ENCODE measurements at places on chromosomes 5 and 9.

GRCh38 chr5:178413988-178414387 lies 176.2 kb downstream of the COL23A1 start:
- DNase-seq, result no peak

GRCh38 chr5:160272889-160273288 lies 39.5 kb downstream of the CCNJL start:
- DNase-seq, result no peak

DNA sequence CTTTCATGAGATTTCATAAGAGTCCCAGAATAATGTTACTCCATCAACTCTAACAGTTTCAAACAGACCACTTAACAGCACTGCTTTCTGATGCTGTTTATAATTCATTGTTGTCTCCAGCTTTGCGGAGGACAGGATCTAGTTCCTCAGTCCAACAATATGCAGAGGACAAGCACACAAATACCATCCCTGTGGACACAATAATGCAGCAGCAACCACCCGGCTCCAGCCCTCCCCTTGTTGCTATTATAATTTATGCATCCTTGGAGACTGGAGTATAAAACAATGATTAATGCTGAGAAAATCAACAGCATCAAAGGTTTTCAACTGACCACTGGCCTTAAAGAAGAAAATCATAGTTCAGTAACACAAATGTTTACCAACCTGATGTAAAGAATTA lies 108.3 kb downstream of the DENND1A start:
- no peak for DNase-seq

GRCh38 chr5:167633114-167633513 lies 658.3 kb upstream of the WWC1 start:
- DNase-seq, result no peak

GRCh38 chr5:56102889-56103288 lies 108.1 kb upstream of the IL6ST start:
- DNase-seq, result no peak

DNA sequence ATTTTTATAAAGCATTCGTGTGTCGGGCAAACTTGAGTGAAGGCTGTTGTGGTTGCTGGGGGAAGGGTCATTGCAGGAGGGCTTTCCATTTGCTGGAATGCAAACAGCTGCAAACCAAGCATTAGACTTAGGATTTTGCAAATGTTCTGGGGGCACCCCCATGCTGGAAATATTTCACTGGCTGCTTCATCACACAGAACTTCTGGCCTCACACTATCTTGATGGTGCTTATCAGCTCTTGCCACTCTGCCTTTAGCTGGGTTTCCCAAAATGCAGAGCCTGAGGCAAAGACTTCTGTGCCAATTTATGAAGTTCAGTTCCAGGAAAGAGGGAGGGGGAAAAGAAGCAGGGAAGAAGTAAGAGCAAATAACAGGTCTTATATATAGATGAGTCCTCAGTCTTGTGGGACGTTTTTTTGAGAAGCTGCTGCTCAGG lies 8.6 kb upstream of the COL15A1 start:
- no peak for DNase-seq

DNA sequence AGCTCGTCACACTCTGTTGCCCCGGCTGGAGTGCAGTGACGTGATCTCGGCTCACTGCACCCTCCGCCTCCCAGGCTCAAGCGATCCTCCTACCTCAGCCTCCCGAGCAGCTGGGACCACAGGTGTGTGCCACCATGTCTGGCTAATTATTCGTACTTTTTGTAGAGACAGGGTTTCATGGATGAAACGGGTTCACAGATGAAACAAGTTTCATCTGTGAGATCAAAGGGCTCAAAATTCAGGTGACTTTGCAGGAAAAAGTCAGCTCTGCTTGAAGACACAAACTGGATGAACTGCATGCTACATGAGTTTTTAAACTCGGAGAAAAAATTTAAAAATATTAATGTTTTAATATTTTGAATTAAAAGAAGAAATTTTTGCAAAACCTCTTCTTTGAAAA lies 24.5 kb downstream of the ABHD17B start:
- no peak for DNase-seq

- no peak for DNase-seq
Measured at GRCh38 chr9:93699650-93700049, 123.3 kb downstream of the PHF2 start.

DNA sequence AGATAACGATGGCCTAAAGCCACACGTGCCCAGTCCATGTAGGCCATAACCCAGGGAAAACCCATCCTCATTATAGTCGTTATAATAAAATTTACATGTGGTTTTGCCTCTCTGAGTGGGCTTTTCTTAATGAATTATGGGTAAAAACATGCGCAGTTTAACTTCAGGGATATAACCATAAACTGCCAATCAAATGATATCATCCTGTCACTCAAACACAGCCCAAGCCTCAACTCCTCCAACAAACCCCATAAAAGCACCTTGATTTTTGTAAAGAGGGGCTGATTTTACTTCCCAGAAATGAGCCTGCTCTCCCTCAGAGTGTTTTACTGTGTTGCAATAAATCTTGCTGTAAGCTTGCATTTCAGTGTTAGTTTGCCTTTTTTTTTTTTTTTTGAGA lies 15.8 kb upstream of the SETX start:
- DNase-seq, result no peak

DNA sequence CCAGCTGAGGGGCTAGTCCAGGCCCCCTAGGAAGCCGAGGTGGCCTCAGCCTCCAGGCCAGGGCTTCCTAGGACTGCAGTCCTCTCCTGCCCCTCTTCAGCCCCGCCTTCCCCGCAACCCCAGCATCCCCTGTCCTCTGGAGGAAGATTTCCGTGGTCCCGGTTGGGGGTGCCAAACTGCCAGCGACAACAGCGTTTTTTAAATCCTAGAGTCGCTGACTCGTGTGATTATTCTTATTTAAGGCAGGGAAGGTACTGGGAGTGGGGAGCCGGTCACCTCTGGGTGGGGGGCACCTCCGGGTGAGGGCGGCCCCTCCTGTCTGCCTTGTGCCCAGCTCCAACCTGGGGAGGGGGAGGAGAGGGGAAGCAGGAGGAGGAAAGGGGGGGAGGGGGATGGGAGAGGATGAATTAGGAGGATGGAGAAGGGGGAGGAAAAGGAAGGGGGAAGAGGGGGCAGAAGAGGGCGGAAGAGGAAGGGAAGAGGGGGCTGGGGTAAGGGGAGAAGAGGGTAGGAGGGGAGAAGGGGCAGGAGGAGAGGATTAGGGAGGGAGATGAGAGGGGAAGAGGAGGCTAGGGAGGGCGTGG lies 173.1 kb upstream of the IER5L start:
- DNase-seq, result no peak

- no peak for DNase-seq
Measured at GRCh38 chr5:97172227-97172626, 10.8 kb downstream of the RIOK2 start.

DNA sequence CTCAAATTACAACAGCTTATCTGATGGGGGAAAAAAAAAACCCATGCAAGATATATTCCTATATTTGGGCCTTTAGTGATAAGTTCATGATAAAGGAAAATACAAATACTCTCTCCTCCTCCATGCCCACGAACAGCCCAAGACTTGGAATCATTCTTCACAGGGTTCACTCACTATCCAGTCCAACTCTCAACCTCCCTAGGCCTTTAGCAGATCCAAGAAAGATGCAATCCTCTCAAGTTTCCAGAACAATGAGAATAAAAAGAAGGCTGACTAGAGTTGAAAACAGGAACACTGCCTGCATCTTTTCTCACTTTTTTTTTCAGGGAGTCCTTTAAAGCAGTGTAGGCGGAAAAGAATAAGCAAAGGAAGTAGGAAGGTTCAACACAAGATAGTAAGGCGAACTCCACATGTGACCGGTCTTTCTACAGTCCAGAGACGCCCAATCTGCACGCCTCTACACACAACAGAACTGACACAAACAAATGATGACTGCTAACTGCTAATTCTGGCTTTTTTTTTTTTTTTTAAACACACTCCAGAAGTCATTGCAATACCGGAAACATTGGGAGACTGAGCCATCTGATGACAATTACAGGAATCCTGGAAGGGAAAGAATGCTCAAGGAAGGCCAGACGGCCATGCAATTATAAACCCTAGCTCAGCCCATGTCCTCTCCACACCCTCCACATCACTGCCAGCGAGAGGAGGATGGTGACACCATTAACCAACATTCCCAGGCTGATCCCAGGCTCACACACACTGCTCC lies 75.4 kb downstream of the BNC2 start:
- no peak for DNase-seq

GRCh38 chr9:133048595-133048994 lies 13.2 kb upstream of the CEL start:
- no peak for DNase-seq

DNA sequence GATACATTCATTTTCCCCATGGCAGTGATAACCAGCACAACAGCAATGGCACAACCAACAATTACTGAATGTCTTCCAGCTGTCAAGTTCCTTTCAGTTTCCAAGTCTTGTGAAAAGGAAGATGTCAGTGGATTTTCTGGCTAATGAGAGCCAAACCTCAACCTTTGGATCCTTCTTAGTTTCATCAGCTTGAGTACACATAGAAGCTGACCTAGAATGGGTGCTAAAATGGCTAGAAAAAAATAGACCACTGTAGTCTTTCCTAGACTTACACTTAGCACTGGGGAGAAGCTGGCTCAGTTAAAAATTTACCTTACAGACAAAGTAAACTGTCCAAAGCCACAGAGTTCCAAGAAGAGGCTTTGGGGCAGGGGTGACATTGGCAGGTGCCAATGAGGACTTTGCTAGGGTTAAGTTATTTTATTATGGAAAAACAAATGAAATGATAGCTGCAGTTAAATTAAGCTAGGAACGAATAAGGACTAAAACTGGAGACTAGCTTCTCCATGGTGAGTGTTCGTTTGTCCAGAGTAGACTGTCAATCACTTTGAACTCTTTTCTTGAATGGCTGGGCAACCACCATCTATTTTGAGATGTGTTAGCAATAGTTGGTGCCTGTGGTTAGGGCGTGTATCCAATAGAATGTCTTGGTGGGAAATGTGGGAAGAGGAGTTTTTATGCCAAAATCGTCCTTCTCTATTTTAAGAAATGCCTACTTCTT lies 25.9 kb upstream of the TXN start:
- no peak for DNase-seq

DNA sequence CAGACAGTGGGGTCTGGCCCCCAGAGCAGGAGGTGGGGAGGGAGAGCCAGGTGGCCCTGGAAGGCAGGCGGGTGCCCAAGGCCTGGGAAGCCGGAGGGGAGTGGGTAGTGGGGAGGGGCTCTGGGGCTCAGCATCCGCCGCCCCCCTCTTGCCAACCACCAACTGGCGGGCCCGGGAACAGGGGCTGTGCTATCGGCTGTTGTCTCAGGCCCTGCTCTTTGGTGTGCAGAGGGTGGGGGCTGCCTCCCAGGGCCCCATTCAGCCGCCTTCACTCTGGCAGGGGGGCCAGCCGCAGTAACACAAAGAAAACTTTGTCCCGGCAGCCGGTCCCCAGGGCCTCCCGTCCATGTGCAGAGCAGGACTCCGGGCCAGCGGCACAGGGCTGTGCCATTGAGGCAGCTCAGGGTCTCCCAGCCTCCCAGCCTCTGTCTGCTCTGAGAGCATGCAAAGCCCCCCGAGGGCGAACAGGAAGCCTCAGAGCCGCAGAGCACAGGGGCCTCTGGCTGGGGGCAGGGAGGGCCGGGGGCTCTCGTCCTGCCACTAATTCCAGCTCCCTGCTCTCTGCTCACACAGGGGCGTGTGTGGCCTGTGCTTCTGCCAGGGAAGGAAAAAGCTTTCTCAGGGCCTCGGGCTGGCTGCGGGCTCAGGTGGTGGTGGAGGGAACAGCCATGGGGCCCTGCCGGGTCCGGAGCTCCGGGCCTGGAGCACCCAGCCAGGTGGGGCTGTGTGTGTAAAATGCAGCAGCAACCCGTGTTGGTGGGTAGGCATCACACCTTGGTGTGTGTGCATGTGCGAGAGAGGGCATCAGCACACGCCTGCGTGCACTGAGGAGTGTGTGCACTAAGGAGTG lies 54.2 kb upstream of the NOTCH1 start:
- DNase-seq, result no peak

- no peak for DNase-seq
Measured at GRCh38 chr9:89657765-89658164, 53.0 kb downstream of the GADD45G start.

DNA sequence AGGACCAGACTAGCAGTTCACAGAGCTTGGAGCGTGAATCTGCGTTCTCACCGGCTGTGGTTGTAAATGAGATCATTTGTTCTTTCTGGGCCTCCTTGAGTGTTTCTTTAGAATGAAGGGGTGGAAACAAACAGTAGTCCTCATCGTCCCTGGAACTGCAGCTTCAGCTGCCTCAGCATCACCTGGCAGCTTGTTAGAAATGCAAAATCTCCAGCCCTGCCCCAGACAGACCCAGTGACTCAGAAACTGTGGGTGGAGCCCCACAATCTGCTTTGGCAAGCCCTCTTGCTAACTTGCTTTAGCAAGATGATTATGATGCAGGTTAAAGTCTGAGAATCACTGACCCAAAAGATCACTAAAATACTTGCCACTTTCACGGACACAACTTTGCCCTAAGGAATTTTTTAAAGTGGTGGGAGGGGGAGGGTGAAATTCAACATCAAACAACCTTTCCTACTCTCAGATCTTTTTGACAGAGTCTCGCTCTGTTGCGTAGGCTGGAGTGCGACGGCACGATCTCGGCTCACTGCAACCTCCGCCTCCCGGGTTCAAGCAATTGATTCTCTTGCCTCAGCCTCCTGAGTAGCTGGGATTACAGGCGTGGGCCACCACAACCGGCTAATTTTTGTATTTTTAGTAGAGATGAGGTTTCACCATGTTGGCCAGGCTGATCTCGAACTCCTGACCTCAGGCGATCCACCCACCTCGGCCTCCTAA lies 86.0 kb downstream of the BRINP1 start:
- no peak for DNase-seq

- DNase-seq, result no peak
Measured at GRCh38 chr5:43312076-43312661, 1.0 kb downstream of the HMGCS1 start.

DNA sequence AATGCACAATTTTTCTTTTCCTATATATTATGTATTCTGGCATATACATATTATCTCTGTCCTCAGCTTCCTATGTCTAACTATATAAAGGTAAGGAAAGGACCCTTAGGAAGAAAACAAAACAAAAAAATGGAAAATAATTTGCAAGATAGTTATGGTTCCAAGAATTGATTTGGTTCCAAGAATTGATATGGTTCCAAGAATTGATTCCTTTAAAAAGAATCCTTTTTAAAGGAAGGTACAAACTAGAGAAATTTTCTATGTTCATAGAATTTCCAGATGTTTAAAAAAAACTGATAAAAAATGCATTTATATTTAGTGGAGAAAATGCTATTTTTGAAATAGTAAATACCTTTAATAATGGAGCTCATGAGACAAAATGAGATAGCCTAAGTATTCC lies 12.1 kb downstream of the LYRM7 start:
- DNase-seq, result no peak

GRCh38 chr9:82382887-82383616 lies 394.5 kb downstream of the SPATA31D1 start:
- DNase-seq, result no peak

Measured in stimulated activated CD8-positive, alpha-beta memory T cell treated with anti-CD3 and anti-CD28 coated beads, Interleukin-15, amount 100 ng/mL, for 48 hours (primary cell).